ENCODE measurements at places on chromosomes 6 and 20. TPM values are rescaled to one million over a fixed set of nuclear protein-coding genes. Genes with fewer than 3 reads are reported as not detected.

DNA sequence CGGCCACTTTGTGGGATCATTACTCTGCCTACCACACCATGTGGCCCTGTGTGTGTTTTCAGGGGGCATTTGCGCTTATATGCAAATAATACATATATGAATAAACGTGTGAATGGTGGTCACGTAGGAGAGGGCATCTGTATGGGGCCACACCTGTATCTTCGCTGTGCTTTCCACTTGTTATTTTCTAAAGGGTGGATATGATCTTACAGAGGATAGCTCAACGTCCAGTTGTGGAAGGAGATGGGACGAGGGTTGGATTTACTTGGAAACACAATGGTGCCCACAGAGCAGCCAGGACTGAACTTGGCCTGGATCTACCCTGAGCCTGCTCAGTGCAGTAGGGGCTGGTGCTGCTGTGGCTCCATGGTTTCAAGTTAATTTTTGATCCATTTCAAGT lies 93.3 kb downstream of the YTHDF1 start:
- no peaks in the 10 kb centered on the region for H3K4me1 ChIP-seq
- no peaks in the 10 kb centered on the region for H3K27me3 ChIP-seq
- no peak overlapping the region for H3K27ac ChIP-seq
- no peaks in the 10 kb centered on the region for H3K36me3 ChIP-seq
- no peak for DNase-seq

DNA sequence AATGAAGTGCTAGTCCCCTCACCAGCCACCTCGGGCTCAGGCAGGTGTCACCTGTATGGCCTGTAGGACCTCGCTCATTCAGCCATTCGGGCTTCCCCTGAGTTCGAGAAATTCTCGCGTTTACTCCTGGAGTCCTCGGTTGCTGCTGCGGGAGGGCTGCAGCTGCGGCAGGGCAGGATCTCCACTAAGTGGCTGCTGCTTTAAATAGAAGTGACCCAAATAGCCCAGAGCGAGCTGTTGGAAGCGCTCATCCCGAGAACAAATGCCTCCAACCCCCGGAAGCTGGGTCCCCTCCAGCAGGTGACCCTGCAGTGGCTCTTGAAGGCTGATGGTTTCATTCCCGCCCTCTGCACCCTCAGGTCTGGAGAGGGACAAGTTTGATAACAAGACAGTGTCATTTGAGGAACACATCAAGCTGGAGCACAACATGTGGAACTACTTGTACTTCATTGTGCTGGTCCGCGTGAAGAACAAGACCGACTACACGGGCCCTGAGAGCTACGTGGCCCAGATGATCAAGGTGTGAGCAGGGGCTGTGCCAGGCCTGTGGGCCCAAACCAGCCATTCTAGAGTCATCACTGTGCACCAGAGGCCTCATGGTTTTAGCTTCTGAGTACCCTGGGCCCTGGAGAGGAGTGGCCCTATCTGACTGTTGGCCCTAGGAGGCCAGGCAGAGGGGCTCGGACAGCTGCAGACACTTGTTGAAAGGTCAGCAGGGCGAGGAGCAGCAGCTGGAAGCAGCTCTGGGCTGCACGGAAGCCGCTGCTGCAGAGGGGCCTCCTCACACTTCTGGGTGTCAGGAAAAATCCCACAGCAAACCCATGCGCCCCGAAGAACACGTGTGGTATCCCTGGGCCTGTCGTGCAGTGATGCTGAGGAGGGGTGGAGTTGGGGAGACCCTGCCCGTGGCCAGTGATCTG lies 18.1 kb downstream of the UQCC2 start:
- no peaks in the 10 kb centered on the region for H3K4me1 ChIP-seq
- H3K4me3 ChIP-seq: no peak overlapping the region
- H3K36me3 ChIP-seq: peaks cover 10% of the 10 kb centered on the region
- H3K27me3 ChIP-seq: no peaks in the 10 kb centered on the region

DNA sequence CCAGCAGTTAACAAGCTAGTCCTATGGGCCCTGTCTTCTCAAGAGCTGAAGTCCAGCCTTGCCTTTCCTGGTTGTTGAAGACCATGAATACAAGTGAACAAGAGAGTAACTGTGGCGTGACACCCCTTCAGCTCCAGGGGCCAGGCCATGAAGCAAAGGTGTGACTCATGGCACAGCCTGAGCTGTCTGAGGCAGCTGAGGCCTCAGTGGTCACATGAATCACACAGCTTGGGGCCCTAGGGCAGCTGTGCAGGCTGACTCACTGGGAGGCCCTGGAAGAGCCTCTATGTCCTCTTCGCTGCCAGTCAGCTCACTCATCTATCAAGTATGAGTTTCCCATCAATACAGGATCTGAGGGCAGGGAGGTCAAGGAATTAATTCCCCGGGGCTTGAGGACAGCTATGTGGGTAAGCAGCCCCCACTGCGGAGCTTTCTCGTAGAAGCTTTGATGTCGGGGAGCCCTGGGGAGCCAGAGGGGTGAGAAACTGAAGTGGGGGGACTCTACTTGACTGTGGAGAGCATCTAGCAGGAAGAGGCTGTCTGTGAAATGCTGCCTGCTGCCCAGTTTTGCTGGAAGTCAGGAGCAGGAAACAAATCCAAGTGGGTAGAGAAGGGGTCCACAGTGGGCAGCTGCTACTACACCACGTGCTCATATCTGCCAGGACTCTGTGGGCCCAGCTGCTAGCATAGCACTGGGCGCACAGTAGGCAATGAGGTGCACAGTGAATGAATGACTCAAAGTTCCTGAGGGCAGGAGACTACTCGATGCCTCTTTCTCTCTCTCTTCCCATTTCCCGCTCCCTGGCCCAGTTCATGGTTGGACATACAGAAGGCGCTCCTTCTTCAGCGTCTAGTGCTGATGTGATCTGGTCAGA lies 13.7 kb upstream of the FAM83C start:
- no peaks in the 10 kb centered on the region for H3K36me3 ChIP-seq
- DNase-seq: no peak
- H3K27ac ChIP-seq: no peak overlapping the region
- peaks cover 9% of the 10 kb centered on the region for H3K4me1 ChIP-seq
- no peak overlapping the region for H3K4me3 ChIP-seq
- H3K27me3 ChIP-seq: no peaks in the 10 kb centered on the region

The RAD21L1 gene
- 0.38 TPM for polyA plus RNA-seq

DNA sequence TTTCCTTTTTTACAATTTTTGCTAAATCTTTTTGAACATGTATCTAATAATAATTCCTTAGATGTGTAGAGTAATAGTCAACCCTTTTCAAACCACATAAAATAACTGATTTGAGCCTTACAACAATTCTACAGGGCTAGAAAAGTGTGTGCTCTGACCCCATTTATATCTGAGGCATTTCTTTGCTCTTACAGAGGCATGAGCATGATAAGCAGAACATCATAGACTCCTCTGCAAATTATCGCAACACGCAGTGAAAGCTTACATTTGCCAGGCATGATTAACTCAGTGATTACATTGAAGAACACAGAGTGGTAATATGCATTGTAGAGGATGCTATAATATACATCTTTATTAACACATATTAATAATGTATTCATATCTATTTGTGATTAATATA lies 120.4 kb downstream of the SIM1 start:
- H3K27ac ChIP-seq: no peak overlapping the region
- H3K4me1 ChIP-seq: peaks cover 4% of the 10 kb centered on the region
- DNase-seq: no peak
- H3K27me3 ChIP-seq: no peaks in the 10 kb centered on the region
- H3K36me3 ChIP-seq: no peaks in the 10 kb centered on the region

- H3K27ac ChIP-seq: no peak overlapping the region
- H3K4me3 ChIP-seq: no peak overlapping the region
- peaks cover 13% of the 10 kb centered on the region for H3K4me1 ChIP-seq
- H3K36me3 ChIP-seq: no peaks in the 10 kb centered on the region
Observed at GRCh38 chr6:22804620-22805261, 235.4 kb downstream of the HDGFL1 start.

GRCh38 chr6:1111361-1111760 lies 200.5 kb upstream of the FOXQ1 start:
- H3K4me3 ChIP-seq: no peak overlapping the region
- H3K27ac ChIP-seq: no peak overlapping the region
- H3K27me3 ChIP-seq: peaks cover 33% of the 10 kb centered on the region

DNA sequence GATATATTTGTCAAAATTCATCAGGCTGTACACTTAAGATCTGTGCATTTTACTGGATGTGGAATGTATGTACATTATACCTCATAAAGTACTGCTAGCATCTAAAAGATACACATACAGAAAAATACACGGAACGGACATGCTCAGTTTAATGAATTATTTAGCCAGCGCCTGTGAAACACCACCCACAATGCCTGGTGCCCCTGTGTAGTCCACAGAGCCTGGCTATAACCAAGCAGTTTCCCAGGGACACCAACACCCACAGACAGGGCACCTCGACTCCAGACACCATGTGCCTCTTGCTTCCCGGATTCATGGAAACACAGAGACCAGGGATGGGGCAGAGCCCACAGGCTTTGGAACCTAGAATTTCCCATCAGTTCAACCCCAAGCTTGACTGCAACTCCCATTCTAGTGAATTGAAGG lies 17.4 kb upstream of the ARMC12 start:
- no peaks in the 10 kb centered on the region for H3K27me3 ChIP-seq
- H3K36me3 ChIP-seq: no peaks in the 10 kb centered on the region
- peak overlapping the region; percentile 29 for H3K4me3 ChIP-seq
- H3K27ac ChIP-seq: peak overlapping the region; percentile 82
- no peak for DNase-seq
- H3K4me1 ChIP-seq: peaks cover 40% of the 10 kb centered on the region

The ME1 gene
- 6.7 TPM for polyA plus RNA-seq

DNA sequence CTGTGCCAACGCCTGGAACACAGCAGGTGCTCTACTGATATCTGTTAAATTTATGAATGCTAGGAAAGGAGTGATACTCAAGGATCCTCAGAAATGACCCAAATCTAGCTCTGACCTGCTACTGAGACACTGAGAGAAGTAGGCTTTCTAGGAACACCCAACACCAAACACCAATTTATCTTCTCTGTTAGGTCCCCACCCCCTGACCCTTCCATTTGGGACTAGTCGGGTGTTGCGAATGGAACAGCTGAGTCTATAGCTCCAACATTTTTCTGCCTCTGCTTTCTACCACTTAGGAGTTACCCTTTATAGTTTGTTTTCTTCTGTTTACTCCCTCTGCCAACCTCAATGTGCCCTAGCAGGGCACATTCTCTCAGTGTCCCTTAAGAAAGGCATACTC lies 24.0 kb downstream of the CPNE1 start:
- H3K4me1 ChIP-seq: peaks cover 29% of the 10 kb centered on the region
- no peaks in the 10 kb centered on the region for H3K36me3 ChIP-seq
- no peak overlapping the region for H3K4me3 ChIP-seq
- H3K27me3 ChIP-seq: no peaks in the 10 kb centered on the region
- DNase-seq: no peak
- no peak overlapping the region for H3K27ac ChIP-seq

DNA sequence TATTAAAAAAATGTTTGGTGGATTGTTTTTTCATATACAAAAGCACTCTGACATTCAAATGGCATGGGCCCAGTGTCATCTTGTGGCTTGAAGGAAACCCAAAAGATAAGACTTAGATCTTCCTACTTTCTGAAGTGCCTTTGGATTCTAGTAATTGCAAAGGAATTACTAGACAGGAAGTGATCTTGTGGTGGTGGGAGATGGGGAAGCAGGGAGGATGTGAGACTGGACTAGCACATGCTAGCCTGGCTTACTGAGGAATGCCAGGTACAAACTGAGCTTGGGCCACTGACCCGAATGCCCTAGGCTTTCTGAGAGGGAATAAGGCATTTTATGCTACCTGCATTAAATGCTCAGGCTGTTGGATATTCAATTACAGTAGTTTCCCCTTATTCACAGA lies 59.0 kb downstream of the AFG1L start:
- DNase-seq: no peak
- no peaks in the 10 kb centered on the region for H3K27me3 ChIP-seq
- no peaks in the 10 kb centered on the region for H3K4me1 ChIP-seq
- H3K4me3 ChIP-seq: no peak overlapping the region

The PLN gene
- polyA plus RNA-seq: 0.10 TPM

DNA sequence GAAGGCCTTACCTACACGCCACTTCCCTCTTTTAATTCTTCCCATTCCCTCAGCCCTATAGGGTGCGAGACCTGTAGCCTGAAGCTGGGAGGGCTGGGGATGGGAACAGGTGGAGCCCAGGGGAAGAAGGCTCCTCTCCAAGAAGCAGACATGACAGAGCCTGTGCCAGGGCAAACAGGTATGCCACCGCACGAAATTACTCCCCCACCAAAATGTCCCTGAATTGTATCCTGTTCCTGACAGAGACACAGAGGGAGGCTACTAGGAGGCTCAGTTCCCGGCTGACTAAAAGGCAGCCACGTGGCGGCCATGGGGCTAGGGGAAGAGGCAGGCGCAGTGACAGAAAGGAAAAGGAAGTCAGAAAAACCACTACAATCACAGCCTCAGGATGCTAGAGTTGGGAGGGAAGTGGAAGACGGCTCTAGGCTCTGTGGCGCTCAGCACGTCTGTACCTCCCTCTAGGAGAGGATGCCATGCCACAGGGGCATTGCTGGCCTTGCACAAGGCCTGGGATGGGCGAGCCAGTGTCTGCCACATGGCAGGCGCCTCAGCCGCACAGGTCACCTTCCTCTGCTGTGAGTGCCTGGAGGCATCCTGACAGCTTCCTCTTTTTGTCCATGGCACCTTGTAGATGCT lies 27.7 kb downstream of the TFEB start:
- no peak overlapping the region for H3K27ac ChIP-seq
- H3K4me1 ChIP-seq: peaks cover 6% of the 10 kb centered on the region
- no peak for DNase-seq
- H3K4me3 ChIP-seq: no peak overlapping the region

GRCh38 chr20:17431621-17432364 lies 99.4 kb downstream of the BFSP1 start:
- H3K4me1 ChIP-seq: 0 out of 2 replicates have a peak, but pooled peaks cover 7% of the 10 kb centered on the region
- no peaks in the 10 kb centered on the region for H3K27me3 ChIP-seq
- no peaks in the 10 kb centered on the region for H3K36me3 ChIP-seq

The SLC22A2 gene
- 0.94 TPM for polyA plus RNA-seq

DNA sequence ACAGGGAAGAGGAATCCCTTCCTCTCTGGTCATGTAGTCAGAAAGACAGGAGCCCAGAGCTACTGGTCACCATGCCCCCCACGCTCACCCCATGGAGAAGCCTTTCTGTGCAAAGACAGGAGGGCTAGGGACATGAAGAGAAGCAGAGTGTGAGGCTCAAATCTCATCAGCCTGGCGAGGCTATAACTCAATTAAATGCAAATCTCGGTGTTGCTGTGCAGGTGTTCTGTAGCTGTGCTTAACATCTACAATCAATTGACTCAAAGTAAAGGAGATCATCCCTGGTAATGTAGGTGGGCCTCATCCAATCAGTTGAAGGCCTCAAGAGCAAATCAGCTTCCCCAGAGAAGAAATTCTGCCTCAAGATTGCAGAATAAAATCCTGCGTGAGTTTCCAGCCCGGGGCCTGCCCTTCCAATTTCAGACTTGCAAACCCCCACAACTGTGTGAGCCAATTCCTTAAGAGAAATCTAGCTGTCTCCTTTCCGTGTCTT lies 64.4 kb downstream of the CHMP4B start:
- DNase-seq: no peak
- H3K36me3 ChIP-seq: no peaks in the 10 kb centered on the region
- no peak overlapping the region for H3K27ac ChIP-seq
- no peaks in the 10 kb centered on the region for H3K27me3 ChIP-seq

The SYNGAP1 gene
- polyA plus RNA-seq: 13.9 TPM

DNA sequence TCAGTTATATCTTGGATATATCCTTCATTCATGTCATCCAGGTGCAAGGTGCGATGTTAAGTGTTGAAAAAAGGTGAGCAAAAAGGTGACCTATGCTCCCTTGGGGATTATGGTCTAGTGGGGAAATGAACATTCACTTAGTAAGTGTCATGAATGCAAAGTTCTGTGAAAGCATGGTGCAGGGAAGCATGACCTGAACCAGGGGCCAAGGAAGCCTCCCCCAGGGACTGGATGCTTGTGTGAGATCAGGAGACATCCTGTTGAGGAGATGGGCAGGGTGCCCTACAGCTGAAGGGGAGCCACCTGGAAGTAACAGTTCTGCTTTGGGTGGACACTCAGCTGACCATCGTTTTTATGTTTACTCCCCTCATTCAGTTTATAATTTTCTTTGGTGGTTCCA lies 179.5 kb downstream of the SYNDIG1 start:
- H3K4me1 ChIP-seq: no peaks in the 10 kb centered on the region
- no peaks in the 10 kb centered on the region for H3K36me3 ChIP-seq
- no peaks in the 10 kb centered on the region for H3K27me3 ChIP-seq
- DNase-seq: no peak

Measured in GM23338 (cell line).